HS-5 (cell line): ENCODE measurements at places on chromosomes 3 and 15.

DNA sequence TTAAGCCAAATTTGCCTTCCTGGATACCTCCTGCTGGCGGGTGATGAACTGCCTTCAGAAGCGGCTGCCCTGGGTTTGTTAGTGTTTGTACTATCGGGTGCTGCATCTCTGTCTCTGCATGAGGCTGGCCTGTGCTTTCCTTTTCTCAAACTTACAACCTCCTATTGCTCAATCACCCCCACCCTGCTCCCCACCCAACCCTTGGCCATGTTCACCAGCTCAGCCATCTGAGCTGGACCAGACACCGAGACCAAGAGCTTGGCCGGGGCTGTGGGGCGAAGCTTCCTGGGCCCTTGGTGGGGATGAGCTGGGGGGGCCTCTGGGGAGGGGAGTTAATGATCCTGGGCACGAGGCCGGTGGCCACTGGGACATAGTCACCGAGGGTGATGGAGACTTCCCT is 16.8 kb upstream of the FBLN2 start:
- no peak for DNase-seq

GRCh38 chr15:43934480-43934879 is 107.7 kb downstream of the WDR76 start:
- DNase-seq: no peak

DNA sequence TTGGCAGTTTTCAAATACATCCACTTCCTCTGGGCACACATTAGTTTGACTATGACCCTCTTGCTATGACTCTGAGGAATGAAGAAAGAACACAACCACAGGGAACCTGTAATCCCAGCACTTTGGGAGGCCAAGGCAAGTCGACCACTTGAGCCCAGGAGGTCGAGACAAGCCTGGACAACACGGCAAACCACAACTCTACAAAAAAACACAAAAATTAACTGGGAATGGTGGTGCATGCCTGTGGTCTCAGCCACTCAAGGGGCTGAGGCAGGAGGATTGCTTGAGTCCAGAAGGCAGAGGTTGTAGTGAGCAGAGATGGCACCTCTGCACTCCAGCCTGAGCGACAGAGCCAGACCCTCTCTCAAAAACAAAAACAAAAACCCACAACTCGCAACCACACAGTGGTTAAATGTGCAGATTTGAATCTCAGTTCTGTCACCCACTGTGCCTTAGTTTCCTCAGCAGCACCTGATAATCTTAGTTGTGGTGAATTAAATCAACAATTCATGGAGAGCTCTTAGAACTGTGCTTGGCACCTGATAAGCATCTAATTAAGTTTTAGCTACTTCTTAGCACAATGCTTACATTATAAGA is 65.7 kb downstream of the MYLK start:
- no peak for DNase-seq

GRCh38 chr15:78709263-78709882 is 68.4 kb upstream of the CHRNB4 start:
- peak; percentile 6 for DNase-seq

GRCh38 chr15:70247281-70247680 is 149.6 kb upstream of the TLE3 start:
- no peak for DNase-seq

DNA sequence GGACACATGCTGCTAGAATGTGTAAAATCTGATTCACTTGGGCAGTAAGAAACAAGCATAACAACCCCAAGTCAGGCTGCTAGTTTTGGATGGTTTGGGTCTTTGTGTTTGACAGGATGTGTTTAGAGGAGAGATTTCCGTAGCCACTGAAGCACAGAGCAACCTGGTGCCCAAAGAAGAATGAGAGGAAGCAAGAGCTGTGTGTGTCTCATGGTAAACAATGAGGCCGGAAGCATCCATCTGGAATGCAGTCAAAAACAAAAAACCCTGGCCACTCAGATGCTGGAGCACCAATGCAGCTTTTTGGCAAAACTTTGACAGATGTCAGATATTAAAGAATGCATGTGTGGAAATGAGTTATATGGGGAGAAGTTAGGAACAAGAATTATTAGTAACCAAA is 39.4 kb upstream of the SNRK start:
- DNase-seq: no peak

DNA sequence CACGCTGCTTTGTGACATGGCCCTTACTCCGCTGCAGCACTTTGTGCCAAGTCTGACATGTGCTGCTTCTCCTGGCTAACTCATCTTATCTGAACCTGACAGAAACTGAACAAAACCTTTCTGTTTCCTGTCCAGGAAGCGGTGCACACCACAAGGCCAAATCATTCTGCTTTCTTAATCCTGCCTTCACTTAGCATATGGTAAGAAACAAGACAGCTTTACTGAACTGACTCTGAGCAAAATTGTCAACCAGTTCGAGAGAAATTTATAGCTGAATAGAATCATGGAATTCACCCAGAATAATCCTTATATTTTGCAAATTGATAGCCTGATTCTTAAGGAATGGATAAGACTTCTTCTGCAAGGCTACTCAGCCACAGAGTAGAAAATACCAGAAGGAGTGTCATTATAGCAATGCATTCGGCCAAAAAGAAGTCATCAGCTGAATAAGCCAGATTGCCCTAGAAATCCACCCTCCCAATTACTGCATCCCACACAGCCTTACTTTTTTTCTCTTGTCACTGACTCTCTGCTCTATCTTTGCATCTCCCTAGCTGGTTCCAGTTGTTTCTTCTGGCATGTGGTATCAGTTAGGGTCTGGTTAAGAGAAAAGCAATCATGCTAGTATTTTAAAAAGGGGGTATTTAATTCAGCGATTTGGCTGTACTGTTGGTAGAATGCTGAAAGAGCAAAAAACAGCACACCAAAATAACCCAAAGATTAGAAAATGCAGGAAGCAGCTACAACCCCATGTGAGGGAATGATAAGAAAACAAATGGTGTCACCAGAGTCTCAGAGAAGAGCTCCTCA is 41.6 kb upstream of the STRIT1 start:
- DNase-seq: no peak

- DNase-seq: no peak
Observed at GRCh38 chr15:37638691-37639090, 295.7 kb upstream of the TMCO5A start.

GRCh38 chr3:42214565-42215283 is 51.3 kb downstream of the CCK start:
- DNase-seq: peak; percentile 38

DNA sequence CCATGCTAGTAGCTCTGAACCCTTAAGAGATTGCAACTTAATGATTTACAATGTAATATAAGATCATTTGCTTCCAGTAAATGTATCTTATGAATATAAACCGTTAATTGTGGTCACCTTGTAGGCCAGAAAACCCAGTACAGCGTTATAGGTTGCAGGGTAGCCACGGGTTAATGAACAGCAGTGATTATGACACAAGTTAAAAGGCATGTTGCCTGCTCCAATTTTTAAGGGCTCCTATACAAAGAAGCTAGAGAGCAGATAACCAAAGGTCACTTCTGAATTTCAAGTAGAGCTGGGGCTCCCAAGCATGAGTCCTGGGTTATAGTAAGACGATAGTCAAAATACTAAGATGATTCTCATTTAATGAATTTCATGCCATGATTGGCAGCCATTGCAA is 13.5 kb downstream of the GUCA1C start:
- DNase-seq: no peak

- no peak for DNase-seq
Observed at GRCh38 chr3:90035643-90036042, 928.2 kb downstream of the EPHA3 start.
